A549 treated with GW870086 at 1 μM for 4 hours (cell line): ENCODE measurements at places on chromosomes 6 and 20. TPM values are rescaled to one million over a fixed set of nuclear protein-coding genes. Genes with fewer than 3 reads are reported as not detected.

Gene PBOV1
- total RNA-seq, result not detected in 5 replicates

Gene TMEM217
- 0.33 to 1.7 TPM (median 0.72 TPM) in 5 replicates for total RNA-seq

Gene CALHM4
- total RNA-seq, result not detected in 5 replicates

Gene MAS1
- not detected in 5 replicates for total RNA-seq

Gene SLC35B2
- 52.4 to 67.0 TPM (median 66.4 TPM) in 5 replicates for total RNA-seq

Gene PACSIN1
- total RNA-seq, result 0.03 to 0.08 TPM (median 0.03 TPM) in 3 of 5 replicates, not detected in the others

Gene RIN2
- total RNA-seq, result 23.4 to 27.0 TPM (median 23.5 TPM) in 5 replicates

Gene SLC35D3
- 0.05 to 0.09 TPM in 2 of 5 replicates, not detected in the others for total RNA-seq

Gene RRAGD
- total RNA-seq, result 3.7 to 5.2 TPM (median 4.4 TPM) in 5 replicates

Gene MEI4
- total RNA-seq, result not detected in 5 replicates

Gene CENPW
- total RNA-seq, result 35.7 to 48.5 TPM (median 43.8 TPM) in 5 replicates

Gene TREM1
- total RNA-seq, result 0.22 to 0.48 TPM (median 0.32 TPM) in 4 of 5 replicates, not detected in the other

Gene MUCL3
- total RNA-seq, result 0.03 to 0.09 TPM (median 0.06 TPM) in 4 of 5 replicates, not detected in the other

Gene SNX5
- 223 to 242 TPM (median 237 TPM) in 5 replicates for total RNA-seq

Gene MYH7B
- total RNA-seq, result 0.06 to 0.19 TPM (median 0.12 TPM) in 5 replicates

Gene BTN1A1
- not detected in 5 replicates for total RNA-seq

Gene VWA7
- total RNA-seq, result 1.2 to 2.0 TPM (median 1.5 TPM) in 5 replicates

Gene ABHD16B
- total RNA-seq, result not detected in 5 replicates

Gene RAD21L1
- not detected in 5 replicates for total RNA-seq

Gene PCK1
- 0.02 to 0.30 TPM (median 0.07 TPM) in 4 of 5 replicates, not detected in the other for total RNA-seq

Gene TBCC
- 15.1 to 16.6 TPM (median 15.8 TPM) in 5 replicates for total RNA-seq

Gene SMIM13
- total RNA-seq, result 12.5 to 17.3 TPM (median 15.2 TPM) in 5 replicates

Gene SH3BGRL2
- 0.25 to 0.41 TPM (median 0.34 TPM) in 5 replicates for total RNA-seq

Gene LBP
- 0.96 to 1.8 TPM (median 1.1 TPM) in 5 replicates for total RNA-seq

Gene GPR6
- not detected in 5 replicates for total RNA-seq

Gene TRIM15
- total RNA-seq, result not detected in 5 replicates

Gene ZNF343
- total RNA-seq, result 12.9 to 14.7 TPM (median 14.5 TPM) in 5 replicates

Gene MRAP2
- total RNA-seq, result 1.4 to 2.0 TPM (median 1.9 TPM) in 5 replicates

Gene PGC
- total RNA-seq, result not detected in 5 replicates

Gene BFSP1
- total RNA-seq, result 3.5 to 4.5 TPM (median 4.0 TPM) in 5 replicates

Gene FAM209B
- total RNA-seq, result 0.21 to 0.72 TPM (median 0.48 TPM) in 5 replicates

Gene AKIRIN2
- total RNA-seq, result 26.7 to 35.8 TPM (median 33.7 TPM) in 5 replicates

Gene NHLRC1
- 1.4 to 1.9 TPM (median 1.7 TPM) in 5 replicates for total RNA-seq

Gene GSTA1
- not detected in 5 replicates for total RNA-seq

Gene SPEF1
- total RNA-seq, result 1.4 to 2.7 TPM (median 2.0 TPM) in 5 replicates

Gene CHRNA4
- total RNA-seq, result 0.27 to 0.45 TPM (median 0.38 TPM) in 5 replicates
